ENCODE measurements at places on chromosomes 5 and 9.

GRCh38 chr9:132744881-132745755, 74.9 kb downstream of the GTF3C4 start:
- DNase-seq: no peak

GRCh38 chr5:102778478-102778877, 23.4 kb downstream of the PAM start:
- DNase-seq: no peak

- no peak for DNase-seq
These were observed 300.9 kb downstream of the NTRK2 start for GRCh38 chr9:84970432-84970831.

DNA sequence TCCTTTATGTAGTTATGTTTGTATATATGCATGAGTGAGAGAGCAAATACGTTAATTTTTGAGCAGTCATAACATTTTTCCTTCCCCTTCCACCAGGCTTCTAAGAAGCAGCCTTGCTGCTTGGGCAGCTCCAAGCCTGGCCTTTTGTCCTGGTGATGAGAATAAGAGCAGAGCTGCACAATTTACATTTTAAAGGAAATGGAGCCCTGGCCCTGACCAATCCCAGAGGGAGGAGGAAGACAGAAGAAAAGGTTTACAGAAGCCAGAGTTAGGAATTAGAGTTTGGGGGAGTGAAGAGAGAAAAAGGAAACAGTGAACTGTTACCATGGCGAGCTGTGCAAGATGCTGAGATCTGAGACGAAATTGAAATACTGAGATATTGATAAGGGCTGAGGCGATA, 25.3 kb upstream of the EFNA5 start:
- no peak for DNase-seq

GRCh38 chr9:129869585-129870501, 34.6 kb downstream of the USP20 start:
- DNase-seq: no peak

DNA sequence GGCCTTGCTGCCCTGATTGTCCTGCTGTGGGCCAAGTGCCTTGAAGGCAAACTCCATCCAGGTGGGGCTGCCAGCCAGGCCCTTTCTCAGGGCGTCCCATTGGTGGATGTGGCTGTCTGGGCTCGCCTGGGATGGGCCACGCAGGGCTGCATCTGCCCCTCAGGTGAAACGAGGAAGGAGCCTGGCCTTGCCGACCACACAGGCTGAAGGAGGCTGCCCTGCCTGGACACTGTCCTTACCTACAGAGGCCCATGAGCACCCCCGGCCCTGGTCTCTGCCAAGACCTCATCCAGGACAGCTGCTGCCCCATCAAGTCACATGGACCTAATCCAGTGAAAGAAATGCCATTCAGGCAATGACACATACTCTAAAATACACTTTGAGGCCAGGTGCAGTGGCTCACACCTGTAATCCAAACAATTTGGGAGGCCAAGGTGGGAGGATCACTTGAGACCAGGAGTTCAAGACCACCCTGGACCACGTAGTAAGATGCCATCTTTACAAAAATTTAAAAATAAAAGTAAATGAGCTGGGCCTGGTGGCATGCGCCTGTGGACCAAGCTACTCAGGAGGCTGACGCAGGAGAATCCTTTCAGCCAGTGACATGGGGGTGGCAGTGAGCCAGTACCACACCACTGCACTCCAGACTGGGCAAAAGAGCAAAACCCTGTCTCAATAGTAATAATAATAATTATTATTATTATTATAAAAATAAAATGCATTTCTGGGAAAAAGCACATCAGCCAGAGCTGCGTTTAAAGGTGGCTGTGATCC, 33.9 kb downstream of the PNPLA7 start:
- DNase-seq: no peak

GRCh38 chr9:76107482-76107881, 217.0 kb downstream of the PCSK5 start:
- no peak for DNase-seq

GRCh38 chr5:36587354-36587753, 19.1 kb upstream of the SLC1A3 start:
- no peak for DNase-seq

DNA sequence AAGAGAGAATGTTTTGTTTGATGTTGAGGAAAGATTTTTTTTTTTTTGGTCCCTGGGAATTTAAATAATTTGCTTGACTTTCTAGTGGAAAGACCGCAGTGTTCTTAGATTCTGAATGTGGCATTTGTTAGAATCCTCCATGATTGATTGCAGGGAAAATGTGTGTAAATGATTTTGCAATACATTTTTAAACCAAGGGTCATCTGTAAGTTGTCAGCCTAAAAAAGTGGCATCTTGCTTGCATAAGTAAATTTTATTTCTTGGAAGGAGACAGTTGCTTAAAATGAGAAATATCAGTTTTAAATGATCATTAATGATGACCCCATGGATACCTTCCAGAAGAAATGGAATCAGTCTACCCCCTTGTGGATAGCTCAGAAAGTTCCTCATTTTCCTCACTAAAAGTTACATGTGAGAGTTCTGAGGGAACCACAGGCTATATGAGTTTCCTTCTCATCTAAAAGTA, 105.1 kb upstream of the SLC25A48 start:
- no peak for DNase-seq

GRCh38 chr9:92327283-92327850, 1.6 kb downstream of the CENPP start:
- DNase-seq: no peak

DNA sequence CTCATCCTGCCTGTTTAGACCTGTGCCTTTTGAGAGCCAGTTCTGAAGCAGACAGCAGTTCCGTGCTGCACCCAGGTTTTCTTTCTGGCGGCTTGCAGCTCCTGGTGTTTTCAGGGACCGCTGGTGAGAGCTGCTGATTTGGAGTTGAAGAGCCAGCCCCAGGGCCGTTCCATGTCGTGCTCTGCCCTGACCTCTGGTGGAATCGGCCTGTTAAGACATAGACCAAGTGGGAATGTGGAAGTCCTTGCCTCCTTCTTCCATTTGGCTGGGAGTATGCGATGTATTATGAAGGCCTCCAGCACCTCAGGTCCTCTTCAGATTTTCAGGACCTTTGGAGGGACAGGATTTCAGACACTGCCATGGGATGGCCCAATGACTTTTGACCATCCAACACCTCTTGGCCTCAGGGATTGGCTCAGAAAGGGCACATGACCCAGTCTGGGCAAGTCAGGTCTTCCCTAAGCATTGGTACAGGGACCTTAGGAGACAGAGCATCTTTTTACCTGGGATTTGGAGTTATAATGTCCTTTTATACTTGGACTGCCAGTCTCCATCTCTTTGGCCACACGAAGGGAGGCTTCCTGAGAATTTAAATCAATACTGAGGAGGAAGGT, 136.1 kb upstream of the CLINT1 start:
- DNase-seq: peak; percentile 13

- no peak for DNase-seq
These were observed 3.0 kb upstream of the ENTPD2 start for GRCh38 chr9:137056739-137057415.

DNA sequence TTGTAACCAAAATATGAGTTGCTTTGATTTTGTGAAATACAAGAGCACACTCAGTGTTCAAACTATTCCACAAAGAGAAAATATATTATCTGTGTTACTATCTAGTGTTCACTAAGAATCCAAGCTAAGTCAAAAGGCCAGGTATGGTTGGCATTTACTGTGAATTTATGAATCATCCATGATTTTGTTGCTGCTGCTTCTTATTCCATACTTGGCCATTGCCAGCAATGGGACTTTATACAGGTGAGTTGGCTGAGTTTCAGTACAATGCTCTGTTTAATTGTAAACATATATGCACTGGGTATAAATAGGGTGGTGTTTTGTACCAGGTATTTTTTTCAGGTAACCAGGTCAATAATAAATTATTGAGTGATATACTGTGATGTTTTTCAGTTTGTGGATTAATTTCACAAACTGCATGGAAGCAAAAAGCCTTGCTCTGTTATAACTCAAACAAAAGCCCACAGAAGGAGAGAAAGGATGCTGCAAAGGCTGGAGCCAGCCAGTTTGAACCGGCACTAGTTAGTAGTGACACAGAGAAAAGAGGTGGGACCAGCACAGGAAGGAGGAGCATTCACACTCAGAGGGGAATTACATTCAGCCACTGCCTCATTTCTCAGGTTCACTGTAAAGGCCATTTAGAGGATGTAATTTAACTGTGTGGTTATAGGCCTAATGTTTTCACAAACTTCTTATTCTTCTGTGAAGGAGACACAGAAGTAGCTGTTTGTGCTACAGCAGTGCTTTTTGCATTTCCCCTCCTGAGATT, 381.8 kb downstream of the ADGRV1 start:
- peak; percentile 11 for DNase-seq

DNA sequence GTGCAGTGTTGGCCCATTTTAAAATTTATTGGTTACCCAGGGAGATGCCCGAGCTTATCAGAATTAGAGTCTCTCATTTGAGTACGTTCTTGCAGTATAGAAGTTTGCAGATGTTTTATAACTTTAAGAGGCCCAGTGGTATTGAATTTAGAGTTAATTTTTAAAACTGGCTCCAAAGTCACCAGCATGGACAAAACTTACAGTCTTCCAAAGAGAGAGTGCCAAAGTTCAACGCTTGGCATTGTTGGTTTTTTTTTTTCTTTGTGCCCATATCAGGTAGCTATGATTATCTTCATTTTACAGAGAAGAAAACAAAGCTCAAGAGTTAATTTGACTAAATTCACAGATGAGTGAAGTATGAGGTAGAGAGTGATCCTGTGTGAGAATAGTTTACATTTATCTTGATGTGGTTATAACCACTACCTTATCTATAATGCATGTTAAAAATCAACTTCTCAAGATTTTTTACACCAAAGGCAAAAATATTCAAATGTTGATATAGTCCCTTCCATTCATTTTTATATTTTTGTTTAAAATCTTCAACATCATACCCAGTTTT, 273.7 kb upstream of the DMRT1 start:
- DNase-seq: no peak

DNA sequence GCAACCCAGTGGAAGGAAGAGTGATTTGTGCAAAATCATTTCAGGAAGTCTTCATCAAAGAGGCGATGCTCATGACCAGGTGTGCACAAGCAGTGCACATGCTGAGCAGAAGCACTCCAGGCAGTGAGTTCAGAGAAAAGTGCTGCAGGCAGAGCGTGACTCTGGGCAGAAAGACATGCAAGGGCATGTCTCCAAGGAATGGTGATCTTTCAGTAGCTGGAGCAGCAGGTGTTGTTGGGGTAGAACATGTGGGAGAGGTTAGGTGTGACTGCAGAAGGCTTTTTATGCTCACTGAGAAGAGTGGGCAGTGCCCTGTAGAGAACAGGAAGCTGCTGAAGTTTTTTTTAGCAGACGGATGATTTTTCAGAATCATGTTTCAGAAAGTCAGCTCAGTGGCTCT, 545.4 kb upstream of the TLE4 start:
- no peak for DNase-seq

- no peak for DNase-seq
These were observed 120.6 kb downstream of the PIK3R1 start for GRCh38 chr5:68336200-68336599.

GRCh38 chr5:10620346-10620745, 56.5 kb downstream of the ANKRD33B start:
- DNase-seq: no peak
